T-helper 1 cell treated with Interleukin-12 subunit alpha and Interleukin-12 subunit beta and Interleukin-4 antibody, amounts not matched to agents 30 ng/mL and 1 ng/mL, for 36 hours (primary cell): ENCODE measurements at places on chromosomes 7 and 10. TPM values are rescaled to one million over a fixed set of nuclear protein-coding genes. Genes with fewer than 3 reads are reported as not detected.

Gene SLC26A5
- total RNA-seq: not detected in 2 replicates

Gene AP3M1
- 53.7 and 54.3 TPM in 2 replicates for total RNA-seq

Gene AMZ1
- 0.17 and 0.27 TPM in 2 replicates for total RNA-seq

Gene ARHGAP22
- not detected in 2 replicates for total RNA-seq

Gene CLRN3
- not detected in 2 replicates for total RNA-seq

Gene SNX10
- total RNA-seq: 43.1 and 45.7 TPM in 2 replicates

Gene SP8
- not detected in 2 replicates for total RNA-seq

Gene LAMB1
- not detected in 2 replicates for total RNA-seq

Gene LLCFC1
- total RNA-seq: not detected in 2 replicates

Gene C10orf105
- total RNA-seq: 0.29 and 0.42 TPM in 2 replicates

Gene ZNF775
- total RNA-seq: 6.2 and 6.3 TPM in 2 replicates

Gene RRP12
- 36.9 and 39.0 TPM in 2 replicates for total RNA-seq

Gene FMC1
- 3.9 and 4.6 TPM in 2 replicates for total RNA-seq

Gene CCL26
- not detected in 2 replicates for total RNA-seq

Gene MSRB2
- 12.0 and 13.5 TPM in 2 replicates for total RNA-seq

Gene FAM13C
- total RNA-seq: not detected in 2 replicates

Gene KCP
- total RNA-seq: 0.10 and 0.20 TPM in 2 replicates

Gene ACTL6B
- not detected in 2 replicates for total RNA-seq

Gene HOXA10
- total RNA-seq: not detected in 2 replicates

Gene ZNF804B
- total RNA-seq: not detected in 2 replicates

Gene STEAP2
- 0.07 TPM in 1 of 2 replicates, not detected in the other for total RNA-seq

Gene UTF1
- total RNA-seq: not detected in 2 replicates

Gene SEMA3A
- 0.17 TPM in 2 replicates for total RNA-seq

Gene LZTS2
- 17.4 and 19.2 TPM in 2 replicates for total RNA-seq

Gene LRIT1
- not detected in 2 replicates for total RNA-seq

Gene RADIL
- total RNA-seq: 0.15 TPM in 1 of 2 replicates, not detected in the other

Gene OR2A42
- 0.05 and 0.07 TPM in 2 replicates for total RNA-seq

Gene RNF148
- total RNA-seq: not detected in 2 replicates

Gene NXPH1
- not detected in 2 replicates for total RNA-seq

Gene FAM20C
- total RNA-seq: 0.10 TPM in 1 of 2 replicates, not detected in the other

Gene SLC39A12
- not detected in 2 replicates for total RNA-seq

Gene CAMK2B
- total RNA-seq: 0.27 TPM in 1 of 2 replicates, not detected in the other

Gene FHIP2A
- 31.2 and 39.0 TPM in 2 replicates for total RNA-seq

Gene CYP3A4
- total RNA-seq: not detected in 2 replicates

Gene SLIT1
- 0.46 and 0.47 TPM in 2 replicates for total RNA-seq

Gene ADAM22
- 1.2 TPM in 2 replicates for total RNA-seq

Gene WNT8B
- 0.20 TPM in 1 of 2 replicates, not detected in the other for total RNA-seq

Gene GRM8
- not detected in 2 replicates for total RNA-seq

Gene CPA2
- not detected in 2 replicates for total RNA-seq

Gene SPDYE5
- not detected in 2 replicates for total RNA-seq

Gene PRSS1
- total RNA-seq: not detected in 2 replicates

Gene ERVW-1
- not detected in 2 replicates for total RNA-seq

Gene RNF32
- 3.7 TPM in 2 replicates for total RNA-seq

Gene MEOX2
- not detected in 2 replicates for total RNA-seq

Gene CDH23
- total RNA-seq: 1.3 TPM in 2 replicates

Gene MEIG1
- total RNA-seq: not detected in 2 replicates

Gene FGFR2
- not detected in 2 replicates for total RNA-seq

Gene EBF3
- total RNA-seq: not detected in 2 replicates

Gene ANLN
- 49.6 and 57.5 TPM in 2 replicates for total RNA-seq

Gene HOXA7
- not detected in 2 replicates for total RNA-seq

Gene TMEM229A
- total RNA-seq: not detected in 2 replicates

Gene CCDC71L
- 11.6 and 12.1 TPM in 2 replicates for total RNA-seq

Gene SLK
- 30.1 and 31.2 TPM in 2 replicates for total RNA-seq

Gene GATAD1
- 13.0 and 14.2 TPM in 2 replicates for total RNA-seq

Gene CASTOR2
- total RNA-seq: 3.2 TPM in 2 replicates
